Fibroblast of skin of back (primary cell): ENCODE measurements at places on chromosomes 1 and 21.

- peak; percentile 72 for DNase-seq
Observed at GRCh38 chr1:52751589-52752483, 25.6 kb downstream of the ZYG11B start.

DNA sequence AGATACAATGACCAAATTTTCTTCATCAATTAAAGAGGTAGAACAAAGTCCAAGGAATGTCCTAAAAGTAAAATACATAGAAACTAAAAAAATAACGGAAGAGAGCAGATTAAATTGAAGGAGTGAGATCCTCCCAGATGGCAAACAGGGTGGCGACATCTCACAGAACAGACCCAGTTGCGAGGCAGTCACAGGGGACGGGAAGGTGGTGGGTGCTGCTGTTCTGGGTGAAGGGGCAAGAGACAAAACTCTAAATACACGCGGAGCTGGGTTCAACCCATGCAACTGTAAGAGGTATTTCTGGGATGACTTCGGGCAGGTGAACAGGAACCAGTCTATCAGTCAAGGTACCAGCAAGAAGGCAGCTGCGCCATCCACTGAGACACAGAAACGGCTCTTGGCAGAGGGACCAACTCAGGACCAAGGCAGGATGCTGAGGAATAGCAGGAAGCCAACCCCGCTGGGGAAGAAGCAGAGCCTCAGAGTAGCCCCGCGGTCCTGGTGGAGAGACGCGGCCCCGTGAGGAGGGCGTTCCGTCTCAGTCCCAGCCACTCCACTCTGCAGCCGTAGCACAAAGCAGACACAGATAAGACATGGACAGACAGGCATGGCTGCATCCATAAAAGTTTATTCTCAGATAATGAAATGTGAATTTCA lies 32.2 kb downstream of the WDR4 start:
- DNase-seq: no peak

GRCh38 chr1:3036447-3037280 lies 15.4 kb downstream of the ACTRT2 start:
- no peak for DNase-seq

DNA sequence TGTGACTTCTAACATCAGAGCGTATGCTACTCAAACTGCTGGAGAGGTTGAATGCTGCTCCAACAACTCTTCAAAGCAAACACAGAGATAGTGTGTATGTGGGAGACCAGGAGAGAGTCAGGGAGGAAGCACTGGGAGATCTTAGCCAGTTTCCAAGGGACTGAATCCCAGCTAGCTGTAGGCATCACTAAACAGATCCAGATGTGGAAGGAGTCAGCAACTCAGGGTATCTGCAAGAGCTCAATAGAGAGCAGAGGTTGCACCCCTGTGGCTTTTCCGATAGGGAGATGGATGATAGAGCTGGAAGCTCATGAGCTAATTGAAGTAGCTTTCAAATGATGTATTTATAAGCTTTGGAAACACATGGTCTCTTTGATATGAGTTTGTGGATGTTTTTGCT lies 168.9 kb upstream of the HOOK1 start:
- DNase-seq: peak; percentile 50

DNA sequence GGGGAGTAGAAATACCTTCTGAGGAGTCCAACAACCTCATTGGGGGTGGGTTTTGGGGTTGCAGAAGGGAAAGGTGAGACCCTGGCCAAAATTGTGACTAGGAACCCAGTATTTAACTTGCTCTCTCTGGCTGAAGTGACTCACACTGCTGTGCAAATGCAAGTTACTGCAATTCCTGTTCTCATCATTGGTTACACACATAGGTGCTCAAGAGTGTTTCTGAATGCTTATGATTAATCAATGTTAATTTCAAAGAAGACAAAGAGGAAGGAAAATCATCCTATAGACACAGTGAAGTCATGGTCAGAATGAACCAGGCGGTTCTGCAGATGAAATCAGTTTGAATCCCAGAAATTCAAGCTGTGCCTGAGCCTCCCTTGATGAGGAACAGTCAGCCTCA lies 3.1 kb downstream of the ASCL5 start:
- DNase-seq: no peak

DNA sequence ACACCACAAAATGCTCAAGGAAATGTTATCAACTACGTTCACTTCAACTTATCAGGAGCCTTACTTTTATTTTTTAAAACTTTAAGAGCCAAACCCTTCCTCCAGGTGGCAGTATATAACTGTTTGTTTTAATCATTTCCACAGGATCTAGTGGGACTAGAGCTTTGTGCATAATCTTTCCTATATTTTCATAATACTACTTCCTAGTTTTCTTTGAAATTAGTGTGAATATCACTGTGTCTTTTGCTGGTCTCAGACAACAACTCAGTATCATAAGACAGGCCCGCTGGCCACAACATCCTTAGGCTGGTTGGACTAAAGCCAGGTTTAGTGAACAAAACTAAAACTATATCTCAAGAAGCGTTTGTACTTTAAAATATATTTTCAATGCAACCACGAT lies 145.5 kb downstream of the TIAM1 start:
- peak; percentile 63 for DNase-seq

- DNase-seq: no peak
Observed at GRCh38 chr1:84570436-84571149, 3.6 kb downstream of the CTBS start.

DNA sequence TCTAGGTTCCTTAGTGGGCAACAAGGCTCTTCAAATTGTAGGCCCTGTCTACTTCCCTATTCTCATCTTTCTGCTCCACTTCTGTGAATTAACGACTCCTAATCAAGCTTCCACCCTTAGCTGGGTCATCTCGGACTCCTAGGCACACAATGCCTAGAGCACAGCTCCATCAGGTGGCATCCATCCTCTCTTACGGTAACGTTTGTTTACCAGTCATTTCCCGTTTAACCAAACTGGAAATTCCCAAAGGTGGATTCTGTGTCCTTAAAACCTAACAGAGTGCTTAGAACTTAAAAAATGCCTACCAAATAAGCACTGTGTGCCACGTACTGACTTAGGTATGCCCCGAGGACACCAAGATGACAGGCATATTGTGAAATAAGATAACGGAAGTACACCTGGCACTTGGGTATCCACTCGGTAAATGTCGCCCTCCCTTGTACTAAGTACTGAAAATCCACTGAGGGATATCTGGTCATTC lies 1.5 kb downstream of the PARP1 start:
- DNase-seq: peak; percentile 31

DNA sequence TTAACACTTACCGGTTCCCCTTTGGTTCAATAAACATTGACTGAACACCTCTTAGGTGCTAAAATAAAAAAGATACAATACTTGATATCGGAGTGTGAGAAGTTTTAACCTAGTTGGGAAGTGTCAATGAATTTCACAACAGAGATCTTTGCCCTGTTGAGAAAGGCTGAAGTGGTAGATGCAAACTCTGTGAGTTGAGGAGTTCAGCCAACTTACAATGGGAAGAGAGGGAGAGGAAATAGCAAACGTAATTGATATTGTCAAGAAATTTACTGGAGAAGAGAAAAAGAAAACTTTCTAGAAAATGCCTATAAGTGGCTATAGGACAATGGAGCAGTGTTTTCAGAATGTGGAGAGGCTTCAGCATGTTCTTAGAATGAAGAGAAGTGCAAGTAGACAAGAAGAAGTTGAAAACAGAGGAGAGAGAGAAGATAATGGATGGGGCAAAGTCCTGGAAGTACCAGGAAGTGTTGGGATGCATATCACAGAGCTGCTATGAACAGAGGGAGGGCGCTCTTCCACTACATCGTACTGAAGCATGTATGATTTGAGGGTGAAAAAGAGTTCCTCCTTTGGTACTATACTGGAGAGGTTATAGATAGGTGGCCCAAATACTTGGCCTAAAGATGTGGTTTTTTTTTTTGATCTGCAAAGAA lies 48.9 kb downstream of the MEF2D start:
- DNase-seq: no peak

DNA sequence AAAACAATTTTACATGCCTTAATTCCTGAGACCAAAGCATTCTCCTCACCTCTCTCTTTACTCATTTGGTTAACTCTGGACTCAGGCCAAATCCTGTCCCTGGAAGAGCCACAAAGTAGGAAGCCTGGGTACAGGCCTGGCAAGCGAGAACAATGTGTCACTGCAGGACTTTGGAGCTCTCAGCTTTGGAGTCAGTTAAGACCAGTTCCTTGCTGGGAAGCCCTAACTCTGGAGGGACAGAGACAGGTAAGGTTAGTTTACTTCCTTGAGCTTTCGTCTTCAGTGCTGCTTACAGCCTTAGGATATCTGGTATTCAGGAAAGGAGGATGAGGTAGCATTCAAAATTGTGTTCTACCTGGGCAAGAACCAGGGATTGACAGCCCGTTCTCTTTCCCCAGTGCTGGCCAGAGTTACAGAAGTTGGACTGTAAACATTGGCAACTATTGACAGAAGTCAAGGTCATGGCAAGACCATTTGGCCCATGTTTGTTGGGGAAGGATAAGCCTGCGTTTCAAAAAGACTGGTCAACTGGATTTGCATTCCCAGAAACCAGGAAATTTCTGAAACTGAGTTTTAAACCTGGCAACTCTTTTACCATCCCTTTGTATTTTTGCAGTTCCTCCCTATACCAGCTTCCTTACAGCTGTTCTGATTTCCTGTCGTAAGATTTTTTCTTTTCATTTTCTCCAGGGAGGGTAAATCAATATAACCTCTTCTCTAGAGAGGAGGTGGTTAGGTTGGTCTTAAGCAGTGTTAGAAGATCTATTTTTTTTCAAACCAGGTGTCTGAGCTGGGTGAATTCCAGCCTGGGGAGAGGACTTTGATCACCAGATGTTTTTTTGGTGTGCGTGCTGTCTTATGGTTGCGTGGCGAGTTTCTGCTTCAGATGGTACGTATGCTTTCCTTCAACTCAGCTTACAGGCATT lies at the start of gene C4BPB:
C4BPB (plus strand) TSS at position 160 of the 926 bp plus-strand sequence; CDS start at position 832, 672 bp downstream.
- peak; percentile 29 for DNase-seq

- DNase-seq: no peak
Observed at GRCh38 chr1:24077278-24077978, 34.5 kb downstream of the MYOM3 start.

- DNase-seq: no peak
Observed at GRCh38 chr21:45060675-45061311, 13.6 kb upstream of the ADARB1 start.

DNA sequence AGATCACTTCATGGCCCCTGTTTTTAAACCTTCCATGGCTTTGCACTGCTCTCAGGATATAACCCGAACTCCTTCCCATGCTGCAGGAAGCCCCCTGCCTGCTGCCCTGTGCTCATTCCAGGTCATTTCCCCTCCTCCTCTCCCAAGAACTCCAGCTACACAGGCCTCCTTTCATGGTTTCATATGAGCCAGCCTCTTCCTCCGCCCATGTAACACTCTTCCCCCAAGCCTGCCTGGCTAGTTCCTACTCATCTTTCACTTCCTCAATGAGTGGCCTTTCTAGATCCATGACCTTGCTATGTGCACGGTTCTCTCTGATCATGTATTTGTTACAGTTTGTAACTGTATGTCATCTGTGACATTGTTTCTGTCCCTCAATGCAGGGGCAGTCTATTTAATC lies 3.1 kb upstream of the NCF2 start:
- no peak for DNase-seq

- no peak for DNase-seq
Observed at GRCh38 chr1:70204600-70204999, 779 bp downstream of the LRRC40 start.

- DNase-seq: no peak
Observed at GRCh38 chr1:36328713-36329112, 5.3 kb upstream of the EVA1B start.

GRCh38 chr1:89286549-89287180 lies 14.0 kb upstream of the GBP5 start:
- DNase-seq: no peak

DNA sequence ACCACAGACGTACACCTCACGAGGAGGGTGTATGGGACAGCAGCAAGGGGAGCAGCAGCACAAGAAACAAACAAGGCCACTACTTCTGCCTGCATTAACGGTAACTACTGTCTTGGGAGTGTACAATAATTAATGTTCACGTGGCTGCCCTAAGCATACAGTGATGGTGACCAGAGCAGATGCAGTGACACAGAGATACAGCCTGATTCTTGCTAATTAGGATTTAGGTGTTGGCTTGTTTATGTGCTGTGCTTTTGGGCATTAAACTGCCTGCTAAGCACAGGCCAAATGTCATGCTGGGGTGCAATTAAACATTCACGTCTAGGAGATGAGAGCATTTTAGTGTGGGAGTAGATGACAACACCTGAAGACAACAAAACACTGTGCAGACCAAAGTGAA lies 7.2 kb downstream of the ZNF669 start:
- no peak for DNase-seq

GRCh38 chr1:212701910-212702309 lies 2.3 kb upstream of the BATF3 start:
- DNase-seq: no peak

DNA sequence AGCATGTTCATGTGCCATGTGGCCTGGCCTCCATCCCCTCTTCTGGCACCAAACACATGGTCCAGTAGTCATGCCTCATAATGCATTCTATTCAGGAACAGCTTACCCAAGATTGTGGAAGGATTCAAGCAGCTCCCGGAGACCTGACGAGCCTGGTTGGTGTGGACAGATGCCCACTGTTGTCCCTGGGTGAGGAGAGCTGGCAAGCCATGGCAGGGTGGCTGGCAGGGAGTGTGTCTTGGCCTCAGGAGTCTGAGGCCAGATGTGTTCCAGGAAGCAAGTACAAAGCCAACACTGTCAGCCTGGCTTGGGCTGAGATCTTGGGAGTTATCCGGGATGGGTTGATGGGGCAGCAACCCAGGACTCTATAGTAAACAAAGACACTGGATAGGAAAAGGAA lies 7.3 kb upstream of the FABP3 start:
- DNase-seq: no peak

- DNase-seq: no peak
Observed at GRCh38 chr1:222095606-222096475, 354.0 kb upstream of the DUSP10 start.

DNA sequence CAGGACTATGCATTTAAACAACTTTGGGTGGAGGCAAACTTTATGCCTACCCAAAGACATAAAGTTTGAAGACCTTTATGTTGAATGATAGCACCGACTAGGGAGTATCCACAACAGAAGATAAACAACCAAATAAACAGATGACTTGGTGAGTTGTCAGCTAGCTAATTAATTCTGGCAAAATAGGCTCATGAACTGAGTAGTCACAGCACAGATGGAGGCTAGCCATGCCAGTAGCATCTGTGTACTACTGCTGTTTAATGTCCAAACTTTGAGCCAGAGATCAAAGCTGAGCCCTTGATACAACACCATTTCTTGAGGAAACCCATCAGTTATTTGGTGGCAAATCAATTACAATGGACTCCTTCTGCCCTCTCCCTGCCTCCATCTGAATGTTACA lies 40.3 kb upstream of the CCDC190 start:
- DNase-seq: no peak

DNA sequence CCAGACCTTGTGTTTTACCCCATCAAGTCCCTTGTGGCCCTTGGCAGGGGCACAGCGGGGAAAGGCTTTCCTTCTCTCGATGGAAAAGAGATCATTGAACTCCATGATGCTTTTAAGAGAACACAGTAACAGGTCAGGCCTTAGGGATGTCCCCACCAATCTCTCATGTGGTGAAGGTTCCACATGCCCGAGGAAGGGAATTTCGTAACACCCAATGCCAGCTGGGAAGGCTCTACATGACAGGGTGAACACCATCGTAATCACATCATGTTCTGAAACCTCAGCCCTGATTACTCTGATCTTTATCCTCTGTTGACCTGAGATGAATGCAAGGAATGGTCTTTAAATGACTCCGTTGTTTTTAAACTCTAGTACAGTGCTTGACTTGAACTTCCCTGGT lies 105.5 kb upstream of the SPAG17 start:
- no peak for DNase-seq

GRCh38 chr1:9634582-9634981 lies 16.9 kb upstream of the PIK3CD start:
- no peak for DNase-seq
